ENCODE measurements at places on chromosomes 4 and X.

DNA sequence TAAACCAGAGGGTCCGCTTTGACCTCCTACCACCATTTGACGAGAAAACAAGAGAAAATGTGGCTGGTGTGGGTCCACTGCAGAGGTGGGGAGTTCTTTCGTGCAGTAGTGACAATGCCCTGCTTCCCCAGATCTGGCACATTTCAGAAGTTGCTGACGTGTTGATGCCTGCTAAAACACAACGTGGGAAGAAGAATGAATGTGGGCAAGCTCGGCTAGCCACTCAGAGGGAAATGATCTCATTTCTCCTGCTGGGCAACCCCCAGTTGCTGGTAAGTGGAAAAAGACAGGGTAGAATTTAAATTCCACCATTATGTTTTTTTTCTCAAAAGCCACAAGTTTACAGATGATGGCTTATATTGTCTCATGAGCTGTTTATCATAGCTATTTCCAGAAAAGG, 77.9 kb downstream of the LUZP4 start:
- DNase-seq, result peak; percentile 14

DNA sequence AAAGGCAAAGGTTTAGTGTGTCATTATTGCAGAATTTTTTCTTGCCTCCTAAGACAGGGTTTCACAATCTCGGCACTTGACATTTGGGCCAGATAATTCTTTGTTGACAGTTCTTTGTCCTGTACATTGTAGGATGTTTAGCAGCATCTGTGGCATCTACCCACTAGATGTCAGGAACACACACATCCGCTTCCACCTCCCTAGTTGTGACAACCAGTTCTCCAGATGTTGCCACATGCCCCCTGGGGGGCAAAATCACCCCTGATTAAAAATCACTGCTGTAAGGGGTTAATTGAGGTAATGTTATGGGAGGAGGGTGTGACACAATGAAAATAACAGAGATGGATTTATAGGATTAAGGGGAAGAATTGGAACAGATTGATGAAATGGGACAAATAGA, 75.3 kb downstream of the HMGB2 start:
- DNase-seq, result no peak

DNA sequence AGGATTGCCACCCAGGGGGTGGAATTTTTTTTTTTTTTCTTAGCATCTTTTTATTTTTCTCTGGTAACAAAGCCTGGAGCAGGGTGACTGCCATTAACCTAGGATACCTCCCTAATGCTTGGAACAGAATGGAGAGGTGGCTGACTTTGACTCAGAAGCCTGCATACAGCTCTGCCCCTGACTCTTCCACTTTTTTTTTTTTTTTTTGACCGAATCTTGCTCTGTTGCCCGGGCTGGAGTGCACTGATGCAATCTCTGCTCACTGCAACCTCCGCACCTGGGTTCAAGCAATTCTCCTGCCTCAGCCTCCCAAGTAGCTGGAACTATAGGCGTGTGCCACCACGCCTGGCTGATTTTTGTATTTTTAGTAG, 341 bp upstream of the SLC2A9 start:
- no peak for DNase-seq

DNA sequence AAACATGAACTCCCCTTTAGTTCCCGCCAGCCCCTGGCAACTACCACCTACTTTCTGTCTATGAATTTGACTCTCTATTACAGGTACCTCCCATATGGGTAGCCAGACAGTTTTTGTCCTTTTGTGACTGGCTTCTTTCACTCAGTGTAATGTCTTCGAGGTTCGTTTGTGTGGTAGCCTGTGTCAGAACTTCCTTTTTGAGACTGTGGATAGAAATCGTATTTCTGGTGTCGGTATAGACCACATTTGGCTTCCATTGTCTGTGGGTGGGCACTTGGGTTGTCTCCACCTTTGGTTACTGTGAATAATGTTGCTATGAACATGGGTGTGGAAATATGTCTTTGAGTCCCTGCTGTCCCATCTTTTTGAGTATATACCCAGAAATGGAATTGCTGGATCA, 5.4 kb upstream of the CLDN34 start:
- no peak for DNase-seq

DNA sequence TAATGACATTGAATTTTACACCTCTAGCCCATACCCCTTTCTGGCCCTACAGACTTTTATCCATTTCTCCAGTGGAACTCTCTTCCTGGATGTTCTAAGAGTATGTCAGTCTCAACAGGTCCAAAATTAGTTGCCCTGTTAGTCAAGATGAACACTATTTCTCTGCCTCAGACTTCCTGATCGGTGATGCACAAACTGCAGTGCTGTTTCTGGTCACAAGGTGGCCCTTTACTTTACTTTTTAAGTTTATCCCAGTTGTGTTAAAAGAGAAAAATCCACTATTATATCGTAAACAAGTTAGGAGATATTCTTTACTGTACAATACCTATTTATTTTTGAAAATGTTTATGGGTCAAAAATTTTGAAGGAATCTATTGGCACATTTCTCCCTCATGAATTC, 13.1 kb downstream of the TCEAL7 start:
- DNase-seq, result peak; percentile 74

DNA sequence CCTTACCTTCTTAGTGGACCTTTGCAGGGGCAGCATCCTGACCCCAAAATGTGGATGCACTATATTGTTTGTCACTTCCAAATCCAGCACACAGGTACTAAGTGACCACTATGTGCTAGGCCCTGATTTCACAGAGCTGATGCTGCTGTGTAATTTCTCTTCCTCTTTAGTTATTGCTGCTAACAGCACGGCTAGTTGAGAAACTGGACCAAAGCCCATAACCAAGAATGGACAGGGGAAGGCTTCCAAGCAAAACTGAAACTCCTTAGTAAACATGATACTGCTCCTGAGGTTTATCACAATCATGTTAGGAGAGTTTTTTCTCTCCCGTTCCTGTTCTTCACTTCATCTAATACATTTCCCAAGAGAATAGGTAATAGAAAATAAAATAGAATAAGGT, 172.9 kb upstream of the TTC29 start:
- peak; percentile 20 for DNase-seq

DNA sequence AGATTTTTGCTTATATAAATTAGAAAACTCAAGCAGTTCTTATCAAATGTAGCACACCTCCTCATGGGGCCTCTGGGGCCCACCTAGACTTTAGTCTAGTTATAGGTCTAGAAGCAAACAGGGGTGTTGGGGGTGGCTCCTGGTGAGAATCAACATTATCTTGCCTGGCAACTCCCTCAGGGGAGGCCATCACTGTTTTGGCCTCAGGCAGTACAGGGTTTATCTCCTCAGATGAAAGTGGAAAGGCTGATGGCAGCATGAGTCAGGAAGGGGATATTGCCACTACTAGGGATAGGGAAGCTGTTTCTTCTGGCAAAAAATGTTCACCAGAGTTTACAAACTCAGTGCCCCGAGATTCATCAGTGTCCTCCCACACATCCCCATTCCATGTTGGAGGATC, 232.4 kb upstream of the BMP3 start:
- DNase-seq, result no peak

DNA sequence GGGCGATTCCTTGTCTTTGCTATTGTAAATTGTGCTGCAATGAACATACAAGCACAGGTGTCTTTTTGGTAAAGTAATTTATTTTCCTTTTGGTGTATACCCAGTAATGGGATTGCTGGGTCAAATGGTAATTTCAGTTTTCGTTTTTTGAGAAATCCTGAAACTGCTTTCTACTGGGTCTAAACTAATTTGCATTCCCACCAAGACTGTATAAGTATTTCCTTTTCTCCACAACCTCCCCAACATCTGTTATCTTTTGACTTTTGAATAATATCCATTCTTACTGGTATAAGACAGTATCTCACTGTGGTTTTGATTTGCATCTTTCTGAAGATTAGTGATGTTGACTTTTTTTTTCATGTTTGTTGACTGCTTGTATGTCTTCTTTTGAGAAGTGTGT, 2506.0 kb downstream of the PCDH7 start:
- DNase-seq, result no peak

All from foreskin fibroblast (primary cell).